ENCODE measurements at places on chromosomes 16 and 17. TPM values are rescaled to one million over a fixed set of nuclear protein-coding genes. Genes with fewer than 3 reads are reported as not detected.

The EIF3CL gene
- 88.7 TPM for total RNA-seq

The SLC52A1 gene
- 0.22 TPM for total RNA-seq

The RNF135 gene
- total RNA-seq = 32.8 TPM

- DNase-seq = no peak
These were observed 10.6 kb upstream of the PSMC5 start for GRCh38 chr17:63816669-63817068.

- no peak for DNase-seq
These were observed 86.1 kb upstream of the HSBP1 start for GRCh38 chr16:83721676-83722075.

GRCh38 chr17:36939052-36939801 is 2.0 kb downstream of the LHX1 start:
- DNase-seq = peak; percentile 84

GRCh38 chr17:78038748-78039288 is 80.3 kb downstream of the TNRC6C start:
- DNase-seq = no peak

All from mesenteric fat pad (tissue), 1 donor.